ENCODE measurements at places on chromosomes 2 and 18. TPM values are rescaled to one million over a fixed set of nuclear protein-coding genes. Genes with fewer than 3 reads are reported as not detected.

The DAW1 gene
- total RNA-seq = not detected

DNA sequence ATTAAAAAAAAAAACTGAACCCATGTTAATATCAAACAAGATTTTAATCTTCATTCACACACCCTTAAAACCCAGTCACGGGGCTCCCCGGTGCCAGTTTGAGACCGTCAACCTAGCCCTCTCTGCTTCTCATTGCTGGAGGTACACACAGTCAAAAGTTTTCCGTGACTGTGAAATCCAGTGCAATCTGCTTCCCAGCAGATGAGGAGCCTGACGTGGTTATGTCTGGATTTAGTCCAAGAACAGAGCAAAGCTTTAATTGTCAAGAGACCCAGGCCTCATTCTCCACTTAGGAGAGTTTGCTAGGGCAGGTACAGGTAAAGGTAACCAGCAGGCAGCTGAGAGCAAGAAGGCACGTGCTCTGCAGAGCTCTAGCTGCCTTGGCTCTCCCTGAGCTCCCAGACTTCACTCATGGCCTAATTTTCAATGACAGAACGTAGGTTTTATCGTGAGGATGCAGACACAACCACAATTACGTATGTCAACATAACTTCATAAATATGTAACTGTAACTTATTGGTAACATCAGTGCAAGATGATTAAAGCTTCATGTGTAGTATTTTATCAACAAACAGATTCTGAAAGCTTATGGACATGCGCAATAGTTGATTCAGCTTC, 56.3 kb downstream of the SLC16A14 start:
- DNase-seq = no peak

DNA sequence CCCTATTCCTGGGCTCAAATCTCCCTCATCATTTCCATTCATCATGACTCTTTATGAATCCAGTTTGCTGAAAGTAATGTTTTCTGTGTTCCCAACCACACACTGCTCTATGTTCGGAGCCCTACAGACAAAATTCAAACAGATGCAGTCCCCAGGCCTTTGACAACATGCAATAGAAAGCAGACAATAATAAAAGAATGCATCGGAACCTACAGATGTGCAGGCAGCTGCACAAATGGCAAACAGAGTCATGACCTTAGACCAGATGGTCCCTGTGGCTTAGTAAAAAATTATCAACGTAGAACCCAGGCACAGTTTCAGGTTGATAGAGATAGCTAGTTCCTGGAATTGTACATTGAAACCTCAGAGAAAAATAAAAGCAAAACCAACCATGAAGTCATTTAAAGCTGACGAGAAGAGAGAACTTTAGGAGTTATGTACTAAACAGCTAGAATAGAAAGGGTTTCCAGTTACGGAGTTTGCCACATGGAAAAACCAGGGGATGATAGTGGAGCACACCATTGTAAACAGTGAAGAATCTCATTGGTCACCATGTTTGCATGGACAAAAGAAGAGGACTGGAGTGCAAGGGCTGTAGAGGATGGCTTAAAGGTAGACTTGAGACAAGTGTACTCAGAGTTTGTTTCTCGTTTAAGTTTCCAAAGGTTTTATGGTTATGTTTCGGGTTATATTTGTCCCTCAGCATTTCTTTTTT, 23.2 kb upstream of the ACVR1 start:
- DNase-seq = no peak

GRCh38 chr2:280650-281110, 7.2 kb downstream of the ALKAL2 start:
- no peak for DNase-seq

The TUBB6 gene
- total RNA-seq = 135 TPM

- DNase-seq = no peak
Observed at GRCh38 chr18:56267334-56267733, 371.1 kb downstream of the TXNL1 start.

DNA sequence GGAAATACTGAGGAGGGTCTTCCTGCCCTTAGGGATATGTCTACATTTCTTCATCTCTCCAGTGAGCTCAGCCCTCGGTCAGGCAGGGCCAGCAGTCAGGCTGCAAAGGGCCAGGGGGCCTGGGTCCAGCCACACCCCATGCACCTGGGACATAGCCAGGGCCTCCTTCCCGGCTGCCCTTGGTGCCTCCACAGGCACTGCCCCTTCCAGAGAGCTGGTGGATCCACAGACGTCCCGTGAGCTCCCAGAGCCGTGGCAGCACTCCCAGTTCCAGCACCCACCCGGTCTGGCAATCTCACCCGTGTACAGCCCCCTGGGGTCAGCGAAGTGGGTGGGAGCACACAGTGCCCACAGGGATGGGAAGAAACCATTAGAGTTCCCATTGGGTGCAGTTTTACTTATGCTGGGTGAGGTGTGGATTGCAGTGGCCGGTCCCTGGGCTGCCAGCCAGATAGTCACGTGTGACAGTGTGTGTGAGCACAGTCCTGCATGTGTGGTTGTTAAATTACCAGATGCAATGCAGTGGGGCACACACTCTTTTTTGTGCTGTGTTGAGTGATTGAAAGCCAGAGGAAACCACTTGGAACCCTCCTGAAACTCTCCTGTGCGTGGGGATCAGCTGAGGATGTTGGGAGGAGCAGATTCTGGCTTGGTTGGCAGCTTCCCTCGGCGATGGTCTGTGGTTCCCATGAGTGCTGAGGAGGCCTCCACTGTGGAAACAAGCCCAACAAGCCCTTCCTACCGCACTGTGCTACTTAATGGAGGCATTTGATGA, 131.0 kb downstream of the SNTG2 start:
- DNase-seq = no peak

GRCh38 chr2:175432793-175433192, 251.3 kb upstream of the ATP5MC3 start:
- no peak for DNase-seq

The UGT1A10 gene
- total RNA-seq = not detected

GRCh38 chr18:58755304-58756010, 84.2 kb downstream of the MALT1 start:
- no peak for DNase-seq

- peak; percentile 13 for DNase-seq
Observed at GRCh38 chr2:239151201-239152131, 249.4 kb downstream of the HDAC4 start.

- no peak for DNase-seq
Observed at GRCh38 chr18:3400567-3401296, 49.2 kb upstream of the TGIF1 start.

DNA sequence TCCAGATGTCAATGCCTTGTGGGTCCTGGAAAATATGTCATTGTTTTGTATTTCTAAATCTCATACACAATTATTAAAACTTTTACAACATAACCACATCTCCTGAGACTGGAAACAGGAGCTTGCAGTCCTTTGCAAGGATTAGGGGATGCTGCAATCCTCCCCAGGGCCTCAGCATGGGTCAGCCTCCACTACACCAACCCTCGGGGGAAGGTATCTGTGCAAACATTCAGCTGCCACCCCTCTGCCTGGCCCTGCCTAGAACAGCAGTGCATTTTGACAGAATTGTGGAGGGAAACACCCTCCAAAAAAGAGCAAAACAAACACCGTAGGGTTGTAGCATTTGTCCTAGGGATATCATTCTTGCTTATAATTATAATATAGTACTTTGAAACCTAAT, 4.2 kb upstream of the UPP2 start:
- DNase-seq = no peak

GRCh38 chr2:239883326-239884050, 141.7 kb downstream of the NDUFA10 start:
- DNase-seq = peak; percentile 6

The NCK2 gene
- total RNA-seq = 49.2 TPM

DNA sequence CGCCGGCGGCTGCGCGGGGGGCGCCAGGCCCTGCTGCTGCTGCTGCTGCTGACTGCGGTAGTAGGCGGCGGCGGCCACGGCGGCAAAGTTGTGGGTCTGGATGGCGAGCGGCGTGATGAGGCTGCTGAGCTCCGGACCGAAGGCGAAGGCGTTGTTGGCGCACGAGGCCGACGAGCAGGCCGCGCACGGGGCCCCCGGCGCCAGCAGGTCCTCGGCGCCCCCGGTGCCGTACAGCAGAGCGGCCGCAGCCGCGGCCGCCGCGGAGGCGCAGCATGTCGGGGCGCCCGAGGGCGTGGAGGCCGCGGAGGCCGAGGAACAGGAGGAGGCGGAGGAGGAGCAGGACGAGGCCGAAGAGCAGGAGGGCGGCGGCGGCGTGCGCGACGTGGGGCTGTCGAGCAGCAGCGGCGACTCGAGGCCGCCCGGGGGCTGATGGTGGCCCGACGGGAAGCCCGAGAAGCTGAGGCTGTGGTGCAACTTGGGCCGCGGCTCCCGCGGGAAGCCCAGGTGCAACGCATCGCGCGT, 1.8 kb downstream of the ZFP36L2 start:
- DNase-seq = no peak

- no peak for DNase-seq
Observed at GRCh38 chr2:86283411-86284030, 53.9 kb downstream of the REEP1 start.

- no peak for DNase-seq
Observed at GRCh38 chr2:58291726-58292438, 50.8 kb upstream of the FANCL start.

The DTNB gene
- total RNA-seq = 31.7 TPM

DNA sequence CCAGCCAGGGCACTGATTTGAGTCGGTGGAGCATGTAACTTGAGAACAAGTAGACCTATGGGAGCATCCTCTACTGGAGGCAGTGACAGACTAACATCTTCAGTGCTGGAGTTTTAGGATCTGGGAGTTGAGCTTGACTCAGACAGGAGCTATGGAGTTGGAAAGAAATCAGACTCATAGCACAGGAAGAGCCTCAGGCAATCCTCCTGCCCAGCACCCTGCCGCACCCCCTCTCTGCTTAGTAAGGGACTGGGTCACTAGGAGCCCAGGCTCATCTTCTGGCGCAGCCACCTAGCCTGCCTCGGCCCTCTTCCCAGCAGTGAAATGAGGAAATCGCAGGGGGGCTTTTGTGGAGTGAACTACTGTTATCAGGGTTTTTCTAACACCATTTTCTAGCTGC, 3.6 kb downstream of the ARID5A start:
- DNase-seq = no peak

Measured in H9 (cell line).